ENCODE measurements at places on chromosomes 6 and 20.

- DNase-seq: no peak
Observed at GRCh38 chr20:41387444-41387851, 20.8 kb upstream of the EMILIN3 start.

GRCh38 chr6:56594699-56595098 is 48.0 kb downstream of the DST start:
- DNase-seq: no peak

DNA sequence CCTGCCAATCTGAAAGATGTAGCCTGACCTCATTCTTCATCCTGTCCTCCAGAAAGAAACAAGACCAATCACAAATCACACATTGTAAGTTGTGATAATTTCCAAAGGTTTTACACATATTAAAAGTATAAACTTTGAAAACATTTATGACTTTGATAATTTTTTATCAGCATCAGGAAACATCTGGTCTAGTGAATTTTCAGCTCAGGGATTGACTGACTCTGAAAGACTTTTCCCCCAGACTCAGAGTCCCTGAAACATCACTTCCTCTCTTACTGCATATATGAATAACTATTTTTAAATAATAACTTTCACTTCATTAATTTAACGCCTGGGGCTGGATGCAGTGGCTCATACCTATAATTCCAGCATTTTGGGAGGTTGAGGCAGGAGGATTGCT is 48.5 kb upstream of the SSTR4 start:
- DNase-seq: no peak

- no peak for DNase-seq
Observed at GRCh38 chr6:154314084-154314483, 42.5 kb downstream of the IPCEF1 start.

DNA sequence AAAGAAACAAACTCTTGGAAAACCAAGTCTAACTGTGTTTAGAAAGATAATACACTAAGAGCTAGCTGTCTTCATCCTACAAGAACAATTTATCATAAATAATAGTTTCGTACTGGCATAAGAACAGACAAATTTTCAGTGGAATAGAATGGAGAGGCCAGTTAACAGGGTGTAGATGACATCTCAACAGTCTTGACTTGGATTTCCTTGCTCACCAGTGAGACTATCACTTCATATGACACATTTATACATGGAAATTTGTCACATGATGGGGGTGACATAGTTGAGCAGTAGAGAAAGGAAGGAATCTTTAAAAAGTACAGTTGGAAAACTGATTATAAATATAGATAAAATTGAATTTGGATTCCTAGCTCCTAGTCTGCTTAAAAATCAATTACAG is 35.6 kb downstream of the TNFAIP3 start:
- no peak for DNase-seq

DNA sequence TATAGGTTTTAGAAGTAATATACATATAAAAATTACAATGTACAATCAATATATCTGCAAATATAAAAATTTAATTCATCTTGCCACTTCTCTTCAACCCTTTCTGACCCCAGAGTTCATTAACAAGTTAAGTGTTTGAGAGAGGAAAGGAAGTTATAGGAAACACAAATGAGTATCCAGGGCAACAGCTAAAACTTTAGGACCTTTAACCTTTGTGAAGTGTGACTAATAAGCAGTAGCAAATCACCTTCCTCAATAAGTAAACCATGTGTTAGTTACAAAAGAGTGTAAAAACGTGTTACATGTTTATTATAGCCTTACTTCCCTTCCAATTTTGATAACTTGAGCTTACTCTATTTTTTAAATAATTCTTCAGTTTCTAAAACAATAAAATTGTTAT is 73.4 kb upstream of the SIM1 start:
- DNase-seq: no peak

GRCh38 chr6:155706341-155706740 is 250.7 kb upstream of the NOX3 start:
- no peak for DNase-seq

- DNase-seq: no peak
Observed at GRCh38 chr6:44084231-44085014, 42.8 kb downstream of the MRPL14 start.

- DNase-seq: no peak
Observed at GRCh38 chr20:21387528-21387927, 9.8 kb downstream of the NKX2-4 start.

Data from omental fat pad (tissue), 4 donors.